Activated CD8-positive, alpha-beta T cell treated with anti-CD3 and anti-CD28 coated beads for 36 hours (primary cell): ENCODE measurements at places on chromosomes 2 and 18. TPM values are rescaled to one million over a fixed set of nuclear protein-coding genes. Genes with fewer than 3 reads are reported as not detected.

DNA sequence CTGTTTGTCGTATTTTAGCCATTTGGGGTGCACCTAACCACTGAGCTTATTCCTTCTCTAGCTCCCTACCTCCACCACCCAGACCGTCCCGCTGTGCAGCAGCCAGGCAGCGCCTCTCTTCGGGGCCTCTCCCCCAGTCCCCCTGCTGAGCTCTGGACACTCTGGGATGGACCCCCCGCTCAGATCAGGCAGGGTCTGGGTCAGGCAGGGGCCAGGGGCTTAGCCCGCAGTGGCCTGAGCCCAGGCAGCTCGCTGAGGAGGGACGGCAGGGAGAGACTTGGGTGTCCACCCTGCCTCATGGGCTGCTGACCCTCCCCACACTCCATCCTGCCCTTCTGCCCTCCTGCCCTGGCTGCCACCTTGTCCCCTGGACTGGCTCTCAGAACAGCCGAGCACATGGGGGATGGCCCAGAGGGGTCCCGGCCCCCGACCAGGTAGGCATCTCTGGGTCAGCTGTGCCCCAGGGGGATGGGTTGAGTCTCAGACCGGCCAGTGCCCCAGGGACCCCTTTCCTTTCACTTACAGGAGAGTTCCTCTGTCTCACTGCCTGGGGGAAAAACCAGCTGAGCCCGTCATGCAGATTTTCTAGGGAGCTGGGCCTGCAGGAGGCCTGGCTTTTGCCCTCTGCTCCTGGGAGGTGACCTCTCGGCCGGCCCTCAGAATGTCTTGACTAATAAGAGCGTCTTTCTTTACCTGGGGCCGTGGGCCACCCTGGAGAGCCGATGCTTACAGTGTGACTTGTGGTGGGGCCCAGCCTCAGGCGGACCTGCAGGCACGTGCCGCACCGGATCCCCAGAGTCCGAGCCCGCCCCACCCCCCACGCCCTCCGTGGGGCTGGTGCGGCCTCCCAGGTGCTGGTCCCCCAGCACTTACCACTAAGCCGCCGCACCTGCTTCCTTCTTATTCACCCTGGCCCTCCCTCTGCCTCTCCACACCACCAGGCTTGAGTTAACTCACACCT lies 22.8 kb upstream of the PXDN start:
- no peak for DNase-seq

GRCh38 chr2:117956036-117956796 lies 57.7 kb downstream of the CCDC93 start:
- no peak for DNase-seq

The SYT4 gene
- not detected for total RNA-seq

DNA sequence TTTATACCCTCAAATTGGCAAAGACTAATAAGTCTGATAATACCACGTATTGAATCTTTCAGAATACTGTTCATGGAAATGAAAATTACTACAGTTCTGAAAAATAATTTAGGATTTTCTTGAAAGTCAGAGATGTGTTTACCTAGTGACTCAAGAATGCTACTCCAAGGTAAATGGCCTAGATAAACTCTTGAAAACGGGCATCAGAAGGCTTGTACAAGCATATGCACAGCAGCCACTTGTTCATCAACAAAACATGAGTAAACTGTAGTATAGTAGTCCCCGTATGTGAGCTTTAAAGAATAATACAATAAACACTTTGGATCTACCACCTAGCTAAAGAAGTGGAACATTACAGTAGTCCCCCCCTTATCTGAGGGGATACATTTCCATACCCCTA lies 157.5 kb downstream of the THADA start:
- DNase-seq = no peak

The VAMP8 gene
- total RNA-seq = 91.1 TPM

DNA sequence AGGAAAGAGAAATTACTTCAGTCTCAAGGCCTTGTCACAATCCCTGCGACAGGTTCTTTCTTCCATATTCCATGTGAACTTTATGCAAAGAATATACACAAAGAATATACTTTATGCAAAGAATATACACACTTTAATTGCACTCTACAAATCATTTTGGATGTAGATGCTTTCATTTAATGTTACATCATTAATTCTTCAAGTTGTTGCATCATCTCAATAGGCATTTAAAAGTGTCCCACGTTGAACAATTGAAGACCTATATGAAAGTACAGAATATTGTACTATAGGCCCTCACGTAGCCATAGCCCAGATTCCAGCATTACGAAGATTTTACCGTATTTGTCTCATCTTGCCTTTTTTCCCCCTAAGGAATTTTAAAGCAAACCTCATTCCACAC lies 33.1 kb upstream of the MAL start:
- no peak for DNase-seq

GRCh38 chr2:197128126-197128525 lies 182.5 kb downstream of the ANKRD44 start:
- DNase-seq = no peak

GRCh38 chr18:40642692-40643229 lies 1312.3 kb upstream of the PIK3C3 start:
- no peak for DNase-seq

The NDUFB3 gene
- total RNA-seq = 140 TPM

DNA sequence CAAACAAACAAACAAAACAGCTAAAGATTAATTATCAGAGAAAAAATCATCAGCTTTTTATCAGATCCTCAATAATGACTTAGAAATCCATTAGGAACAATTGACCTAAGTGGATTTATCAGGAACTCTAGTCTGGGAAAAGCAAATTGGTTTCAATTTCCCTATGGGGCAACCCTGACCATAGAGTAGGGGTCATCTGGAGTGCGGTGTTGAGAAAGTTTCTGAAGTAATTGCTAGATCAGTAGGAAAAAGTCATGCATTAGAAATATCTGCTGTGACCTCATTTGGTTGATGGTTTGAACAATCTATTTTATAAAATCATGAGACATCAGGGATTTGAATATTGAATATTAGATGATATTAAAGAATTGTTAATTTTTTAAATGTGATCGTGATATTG lies 507.9 kb downstream of the TXNL1 start:
- no peak for DNase-seq

The SIX2 gene
- not detected for total RNA-seq

The RIT2 gene
- total RNA-seq = not detected

GRCh38 chr18:46542545-46542944 lies 114.5 kb downstream of the LOXHD1 start:
- no peak for DNase-seq
